CD4-positive, CD25-positive, alpha-beta regulatory T cell (primary cell): ENCODE measurements at places on chromosomes 12 and 14. TPM values are rescaled to one million over a fixed set of nuclear protein-coding genes. Genes with fewer than 3 reads are reported as not detected.

- DNase-seq, result peak; percentile 44
Measured at GRCh38 chr12:31323391-31324115, 2.4 kb downstream of the SINHCAF start.

DNA sequence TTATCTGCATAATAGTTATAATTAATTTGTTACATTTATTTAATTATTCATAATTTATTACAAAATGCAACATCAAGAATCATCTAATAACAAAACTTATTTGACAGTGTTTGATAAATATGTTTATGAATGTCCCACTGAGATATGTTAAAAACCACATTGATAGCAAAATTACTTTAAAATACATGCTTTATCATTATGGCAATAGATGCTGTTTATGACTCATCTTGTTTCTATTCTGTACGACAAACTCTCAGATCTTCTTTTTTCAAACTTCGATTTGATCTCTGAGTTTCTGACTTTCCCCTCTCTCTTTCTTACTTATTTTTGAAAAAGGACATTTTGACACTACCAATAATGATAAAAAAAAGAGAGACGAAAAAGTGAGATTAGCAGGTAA, 56.8 kb upstream of the LRRK2 start:
- no peak for DNase-seq

GRCh38 chr12:95131589-95132340, 58.3 kb upstream of the NR2C1 start:
- DNase-seq, result no peak

- DNase-seq, result no peak
Measured at GRCh38 chr14:99272632-99272898, 568 bp upstream of the BCL11B start.

DNA sequence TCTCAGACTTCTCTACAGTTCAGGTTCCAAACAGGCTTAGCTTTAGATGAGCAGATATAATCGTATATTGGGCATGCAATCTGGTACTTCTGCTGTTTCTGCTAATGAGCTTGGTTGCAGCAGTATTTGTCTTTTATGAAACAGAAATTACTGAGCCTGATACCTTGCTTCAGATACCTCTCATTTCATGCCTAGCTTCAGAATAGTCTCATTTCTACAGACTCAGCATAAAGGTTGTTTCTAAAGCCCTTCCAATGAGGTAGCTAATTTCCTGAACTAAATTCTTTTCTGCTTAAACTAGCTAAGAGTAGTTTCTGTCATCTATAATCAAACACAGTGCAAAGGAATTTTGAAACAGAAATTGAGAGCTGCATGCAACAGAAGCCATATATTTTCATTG, 275.0 kb upstream of the KITLG start:
- DNase-seq, result no peak

GRCh38 chr12:27194644-27195043, 49.4 kb upstream of the STK38L start:
- DNase-seq, result no peak

SSPN gene
- polyA plus RNA-seq, result not detected

SERPINA1 gene
- 0.14 TPM for polyA plus RNA-seq

LLPH gene
- 35.3 TPM for polyA plus RNA-seq
